ENCODE measurements at places on chromosomes 6 and 20.

DNA sequence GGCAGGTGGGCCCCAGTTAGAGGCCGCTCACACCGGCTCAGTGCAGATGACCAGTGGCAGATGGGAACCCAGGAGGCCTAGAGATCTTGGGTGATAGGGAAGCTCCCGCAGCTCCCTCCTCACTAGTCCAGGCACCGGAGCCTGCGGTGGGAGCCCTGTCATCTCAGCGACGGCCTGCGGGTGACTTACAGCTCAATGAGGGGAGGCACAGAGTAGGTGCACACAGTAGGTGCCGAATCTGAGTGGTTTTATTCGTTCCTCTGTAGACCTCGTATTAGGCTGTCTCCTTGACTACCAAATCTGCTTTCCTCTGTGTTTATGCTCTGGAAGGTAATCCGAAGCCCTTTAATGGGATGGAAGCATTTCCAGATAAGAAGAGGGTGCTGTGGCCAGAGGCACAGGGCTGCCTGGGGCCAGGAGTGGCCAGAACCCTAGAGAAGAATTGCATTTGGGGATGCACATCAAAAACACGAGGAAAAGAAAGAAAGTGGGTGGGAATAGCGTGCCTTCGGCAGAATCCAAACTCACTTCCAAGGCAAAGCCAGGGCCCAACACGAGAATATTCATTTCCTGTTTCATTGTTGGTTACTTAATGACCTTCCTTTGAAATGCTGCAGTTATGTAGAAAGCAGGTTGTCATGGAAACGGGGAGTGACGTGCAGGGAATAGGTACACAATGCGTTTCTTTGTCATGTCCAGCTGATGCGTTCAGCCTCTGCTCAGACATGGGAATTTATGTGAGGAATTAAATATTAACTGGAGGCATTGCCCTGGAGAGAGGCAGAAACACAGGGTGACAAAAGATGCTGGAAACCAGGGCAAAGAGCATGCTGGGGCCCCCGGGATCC lies 24.7 kb downstream of the MYT1 start:
- DNase-seq = no peak

DNA sequence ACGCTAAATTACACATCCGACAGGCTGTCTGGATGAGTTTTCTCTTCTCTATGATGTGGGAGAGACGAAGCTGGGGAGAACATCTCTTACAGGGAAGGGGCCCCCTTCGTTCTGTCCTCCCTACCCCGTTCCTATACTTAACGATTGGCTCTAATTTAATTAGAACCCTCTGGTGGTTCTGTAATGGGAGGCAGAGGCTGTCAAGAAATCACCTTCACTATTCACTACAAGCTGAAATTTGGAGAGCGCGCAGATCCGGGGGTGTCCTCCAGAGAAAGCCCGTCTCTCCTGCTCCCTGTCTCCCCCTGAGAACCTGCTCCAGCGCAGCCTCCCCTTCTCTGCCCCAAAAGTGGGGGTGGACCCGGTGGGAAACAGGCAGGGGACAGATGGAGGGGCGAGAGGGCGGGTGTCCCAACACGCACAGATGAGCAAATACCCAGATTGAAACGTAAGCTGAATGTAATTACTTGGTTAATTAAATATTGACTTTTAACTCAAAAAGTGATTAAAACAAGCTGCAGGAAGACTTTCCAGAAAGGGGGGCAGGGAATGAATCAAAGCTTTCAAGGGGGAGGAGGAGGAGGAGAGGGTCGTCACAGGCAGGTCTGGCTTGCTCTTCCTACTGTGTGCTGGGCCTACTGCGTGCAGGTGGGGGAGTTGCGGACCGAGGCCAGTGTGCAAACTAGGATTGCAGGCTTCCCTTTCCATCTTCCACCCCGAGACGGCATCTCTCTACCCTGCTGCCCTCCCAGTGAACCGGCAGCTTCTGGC lies 1.3 kb downstream of the SULF2 start:
- no peak for DNase-seq

DNA sequence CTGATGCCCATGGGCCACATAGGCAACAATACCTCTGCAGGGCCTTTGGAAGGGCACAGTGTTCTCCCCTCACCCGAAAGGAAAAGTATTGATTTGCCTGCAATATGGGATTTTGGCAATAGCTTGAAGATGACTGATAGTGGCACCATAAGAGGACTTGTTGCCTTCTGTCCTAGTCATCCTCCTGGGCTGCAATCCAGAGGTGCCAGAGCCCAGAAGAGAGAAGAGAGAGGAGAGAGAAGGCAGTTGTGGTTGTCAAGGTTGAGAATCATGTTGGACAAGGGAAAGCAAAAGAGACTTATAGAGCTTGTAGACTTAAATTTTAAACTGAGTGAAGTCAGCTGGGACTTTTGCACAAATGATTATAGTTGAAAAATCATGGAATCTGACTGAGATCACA lies 14.6 kb downstream of the HDGFL1 start:
- DNase-seq = no peak

DNA sequence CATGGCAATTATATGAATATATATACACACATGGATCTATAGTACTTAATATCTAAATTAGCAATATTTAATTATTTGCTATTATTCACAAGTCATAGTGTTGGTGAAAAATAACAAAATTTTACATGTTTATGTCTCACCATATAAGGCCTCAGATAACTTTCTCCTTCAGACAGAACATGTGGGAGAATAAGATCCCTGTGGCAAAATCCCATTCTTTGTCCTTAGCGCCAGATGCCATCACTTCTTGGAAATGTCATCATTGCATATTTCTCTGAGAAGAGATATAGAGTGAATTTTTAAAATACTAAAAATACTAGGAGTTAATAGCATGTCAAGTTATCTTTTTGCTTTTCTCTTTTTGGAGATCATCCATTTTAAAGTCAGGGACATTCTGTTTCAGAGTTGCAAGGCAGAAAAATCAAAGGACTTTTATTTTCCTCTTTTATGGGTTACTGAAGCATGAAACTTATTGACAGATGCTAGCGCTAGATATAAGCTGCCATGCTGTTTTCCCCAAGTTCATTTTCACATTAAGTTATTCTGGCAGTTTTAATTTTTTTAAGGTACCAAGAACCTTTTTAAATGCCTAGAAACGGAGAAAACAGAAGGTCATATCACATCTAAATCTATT lies 30.4 kb upstream of the STXBP5 start:
- DNase-seq = no peak

GRCh38 chr20:40782043-40782368 lies 93.0 kb upstream of the MAFB start:
- DNase-seq = no peak

DNA sequence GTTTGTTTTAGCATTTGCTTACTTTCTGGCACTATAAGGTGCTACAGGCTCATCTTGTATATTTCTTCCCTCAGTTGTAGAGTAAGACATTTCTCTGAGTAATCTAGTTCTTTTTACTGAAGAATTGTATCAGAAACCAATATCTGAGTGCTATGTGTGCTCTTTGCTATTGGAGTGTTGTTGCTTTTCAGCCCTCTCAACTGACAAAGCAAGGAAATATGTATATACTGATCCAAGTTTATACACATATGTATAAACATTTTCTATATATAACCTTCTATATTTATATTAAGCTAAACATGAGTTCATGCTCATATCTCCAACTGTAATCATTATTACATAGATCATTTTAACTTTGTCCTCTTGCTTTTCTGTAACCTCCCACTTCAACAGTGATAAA lies 405.7 kb downstream of the RFPL4B start:
- no peak for DNase-seq

GRCh38 chr6:26092443-26092842 lies 5.2 kb downstream of the HFE start:
- DNase-seq = no peak

DNA sequence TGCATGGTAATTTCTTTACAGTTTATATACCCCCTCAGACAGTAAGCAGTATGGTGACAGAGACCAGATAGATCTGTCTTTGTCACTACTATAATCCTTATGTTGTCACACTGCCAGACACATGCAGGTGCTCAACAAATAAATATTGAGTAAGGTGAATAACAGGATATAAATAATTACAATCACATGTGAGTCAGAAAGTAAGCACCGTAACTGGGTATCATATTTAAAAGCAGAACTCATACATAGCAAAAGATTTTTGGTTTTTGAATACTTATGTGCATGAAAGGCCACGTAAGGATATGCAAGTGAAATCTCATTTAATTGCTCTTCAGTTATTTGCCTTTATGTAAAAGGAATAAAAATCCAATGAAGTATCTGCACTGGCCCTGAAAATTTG lies 17.4 kb downstream of the CNBD2 start:
- no peak for DNase-seq

DNA sequence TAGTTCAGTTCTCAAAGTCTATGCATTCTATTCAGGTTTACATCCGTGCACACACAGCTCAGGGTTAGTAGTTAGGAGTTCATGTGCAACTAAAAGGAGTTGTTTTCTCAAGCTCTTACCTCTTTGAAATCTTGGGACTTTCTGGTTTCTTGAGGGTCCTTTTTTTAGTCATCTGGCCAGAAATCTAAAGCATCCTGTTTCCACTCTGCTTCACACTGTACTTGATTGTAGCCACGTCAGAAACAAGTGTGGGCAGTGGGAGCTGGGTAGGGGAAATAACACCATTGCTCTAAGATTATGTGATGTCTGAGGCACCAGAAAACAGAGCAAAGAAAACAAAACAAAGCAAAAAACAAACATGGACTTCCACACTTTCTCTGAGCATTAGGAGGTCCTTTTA lies 58.3 kb downstream of the HDGFL1 start:
- no peak for DNase-seq

GRCh38 chr6:117530467-117531242 lies 48.2 kb downstream of the DCBLD1 start:
- DNase-seq = no peak

- DNase-seq = no peak
Measured at GRCh38 chr6:7652957-7653356, 63.0 kb downstream of the SNRNP48 start.

GRCh38 chr6:65646544-65646943 lies 60.5 kb downstream of the EYS start:
- no peak for DNase-seq

DNA sequence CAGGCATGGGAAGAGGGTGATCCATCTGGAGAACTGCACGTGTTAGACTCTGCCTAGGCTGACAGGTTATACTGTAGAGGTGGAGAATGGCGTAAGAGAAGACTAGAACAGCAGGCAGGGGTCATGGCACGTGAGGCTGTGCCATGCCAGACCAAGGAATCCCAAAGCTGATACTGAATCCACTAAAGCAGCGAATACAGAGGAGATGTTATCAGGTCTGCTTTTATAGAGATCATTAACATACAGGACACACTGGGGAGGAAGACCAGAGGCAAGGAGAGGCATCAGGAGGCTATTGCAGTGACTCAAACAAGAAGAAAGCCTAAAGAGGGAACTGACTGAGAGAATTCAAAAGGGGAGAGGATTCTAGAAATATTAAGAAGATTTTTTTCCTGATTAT lies 12.9 kb downstream of the PHACTR1 start:
- DNase-seq = no peak

DNA sequence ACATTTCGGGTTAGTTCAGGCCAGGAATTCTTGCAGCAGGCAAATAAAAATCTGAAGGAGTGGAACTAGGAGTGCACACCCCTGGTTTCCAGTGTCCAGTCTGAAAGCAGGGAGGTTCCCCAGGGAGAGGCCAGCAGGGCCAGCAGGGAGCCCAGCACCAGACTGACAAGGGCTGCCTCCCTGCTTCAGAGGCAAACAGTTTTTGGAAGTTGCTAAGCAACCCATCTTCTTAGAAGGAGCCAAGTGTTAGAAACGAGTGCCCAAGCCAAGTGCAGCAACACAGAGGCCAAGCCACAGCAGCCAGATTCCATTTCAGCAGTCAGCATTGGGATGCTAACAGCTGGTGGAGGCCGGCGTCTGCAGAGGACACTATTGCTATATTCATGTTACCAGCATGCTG lies 179.1 kb downstream of the SYNDIG1 start:
- no peak for DNase-seq

DNA sequence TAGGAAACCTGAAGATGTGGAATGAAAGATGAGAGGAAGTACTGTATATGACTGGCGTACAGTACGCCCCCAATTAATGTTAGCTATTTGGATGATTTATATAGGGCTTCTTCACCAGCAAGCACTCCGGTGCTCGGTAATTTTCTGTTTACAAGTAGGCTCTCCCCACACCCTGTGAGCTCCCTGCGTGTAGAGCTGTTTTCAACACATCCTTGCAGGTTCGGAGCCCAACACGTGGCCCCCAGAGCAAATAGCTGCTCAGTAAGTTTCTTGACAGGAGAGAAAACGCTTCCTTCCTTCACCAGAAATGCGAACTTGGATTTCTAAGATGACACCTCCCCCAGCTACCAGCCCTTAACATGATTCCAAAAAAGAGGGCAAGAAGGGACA lies 1.2 kb upstream of the RAB22A start:
- DNase-seq = no peak

DNA sequence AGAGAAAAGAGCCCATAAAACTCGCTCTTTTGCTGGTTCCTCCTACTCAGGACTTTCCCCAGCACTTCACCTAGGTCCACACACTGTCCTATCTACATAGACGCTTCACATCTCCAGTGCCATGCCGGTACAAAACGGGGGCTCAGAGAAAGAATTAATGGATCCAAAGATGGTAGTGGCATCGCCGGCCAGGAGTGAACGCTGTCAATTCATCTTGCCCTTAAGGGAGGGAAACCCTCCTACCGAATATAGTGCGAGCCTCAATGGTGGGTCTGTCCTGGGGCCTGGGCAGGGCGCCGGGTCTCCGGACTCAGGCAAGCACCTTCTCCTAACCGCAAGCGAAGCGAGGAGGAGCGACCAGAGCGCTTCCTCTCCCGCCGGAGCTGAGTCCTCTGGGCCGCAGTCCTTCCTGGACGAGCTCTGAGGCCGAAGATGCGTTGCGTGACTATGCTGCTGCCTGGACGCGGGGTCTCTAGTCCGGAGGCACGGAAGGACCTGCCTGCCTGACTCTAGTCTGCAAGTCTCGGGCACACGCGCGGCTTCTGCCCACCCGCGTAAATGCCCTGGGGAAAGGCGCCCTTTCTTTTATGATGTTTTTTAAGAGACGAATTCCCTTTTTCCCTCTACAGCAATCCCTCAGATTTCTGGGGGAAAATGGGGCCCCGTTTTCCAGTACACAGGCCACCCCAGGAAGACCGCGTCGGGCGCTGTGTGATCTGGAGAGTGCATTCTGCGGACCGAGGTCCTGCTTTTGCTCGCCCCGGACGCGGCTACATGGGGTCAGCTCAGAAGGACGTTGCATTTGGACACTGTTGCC lies 100.1 kb upstream of the PRDM1 start:
- DNase-seq = no peak
